Amniotic stem cell (primary cell): ENCODE measurements at places on chromosomes 6 and 20.

GRCh38 chr6:24394780-24395437, 7.8 kb upstream of the MRS2 start:
- no peak for DNase-seq

DNA sequence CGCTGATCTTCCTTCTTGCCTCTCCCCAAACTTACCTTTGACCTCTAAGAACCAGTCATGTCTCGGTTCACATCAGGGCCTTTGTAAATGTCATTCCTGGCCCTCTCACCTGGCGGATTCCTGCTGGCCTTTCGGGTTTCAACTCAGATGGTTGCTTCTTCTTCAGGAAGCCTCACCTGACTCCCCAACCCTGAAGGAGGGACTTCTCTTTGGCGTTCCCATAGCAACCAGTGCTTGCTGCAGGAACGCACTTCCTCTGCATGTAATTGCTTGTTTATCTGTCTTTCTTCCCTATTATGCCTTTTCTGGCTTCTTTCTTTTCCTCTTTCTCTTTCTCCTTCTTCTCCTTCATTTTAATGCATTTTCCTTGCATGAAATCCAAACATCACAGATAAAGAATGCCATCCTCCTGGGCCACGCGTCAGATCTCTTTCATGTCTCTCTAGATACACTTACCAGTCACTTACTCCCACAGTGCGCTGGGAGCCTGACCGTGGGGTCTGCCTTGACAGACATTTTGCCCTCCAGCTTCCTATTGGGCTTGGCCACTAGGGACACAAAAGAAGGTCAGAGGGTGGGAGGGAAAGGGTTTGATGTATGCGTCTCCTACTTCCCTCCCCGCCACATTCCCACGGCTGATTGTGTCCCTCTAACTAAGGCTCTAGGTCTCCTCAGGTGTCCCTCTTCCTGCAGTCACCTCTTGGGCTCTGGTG, 295.7 kb upstream of the TSHZ2 start:
- DNase-seq, result no peak

DNA sequence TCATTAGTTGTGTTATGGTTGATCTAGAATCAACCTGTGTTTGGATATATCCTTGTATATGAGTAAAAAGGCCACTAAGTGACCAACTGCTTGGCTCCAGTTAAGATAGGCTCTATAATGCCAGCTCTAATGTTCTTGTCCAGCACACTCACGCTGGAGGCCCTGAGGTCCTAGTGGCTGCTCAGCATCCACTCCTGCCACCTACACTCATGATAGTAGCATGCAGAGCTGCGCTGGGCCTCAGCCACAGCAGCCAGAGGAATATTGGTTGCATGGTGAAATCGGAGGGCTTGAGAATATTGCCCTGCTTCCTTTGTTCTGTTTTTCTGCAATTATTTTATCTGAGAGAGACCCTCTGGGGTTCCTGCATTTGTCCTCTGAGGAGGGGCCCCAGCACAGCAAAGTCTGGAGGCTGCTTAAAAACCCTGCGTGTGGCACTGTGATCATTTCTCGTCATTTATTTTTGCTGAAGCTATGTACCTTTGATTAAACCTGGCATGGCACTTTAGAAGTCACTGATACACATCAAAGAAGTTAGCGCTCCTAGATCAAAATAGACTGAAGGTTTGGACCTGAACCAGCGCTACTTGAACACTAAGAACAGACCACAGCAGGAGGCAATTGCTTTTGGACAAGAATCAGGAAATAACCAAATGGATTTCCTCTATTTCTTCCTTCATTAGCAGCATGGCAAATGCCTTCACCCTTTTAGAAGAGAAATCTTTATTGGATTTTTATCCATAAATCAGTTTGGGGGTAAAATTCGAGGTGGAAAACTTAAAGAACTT, 398.4 kb upstream of the ID4 start:
- DNase-seq, result no peak

- no peak for DNase-seq
Measured at GRCh38 chr6:39388606-39389483, 66.3 kb upstream of the KCNK16 start.

DNA sequence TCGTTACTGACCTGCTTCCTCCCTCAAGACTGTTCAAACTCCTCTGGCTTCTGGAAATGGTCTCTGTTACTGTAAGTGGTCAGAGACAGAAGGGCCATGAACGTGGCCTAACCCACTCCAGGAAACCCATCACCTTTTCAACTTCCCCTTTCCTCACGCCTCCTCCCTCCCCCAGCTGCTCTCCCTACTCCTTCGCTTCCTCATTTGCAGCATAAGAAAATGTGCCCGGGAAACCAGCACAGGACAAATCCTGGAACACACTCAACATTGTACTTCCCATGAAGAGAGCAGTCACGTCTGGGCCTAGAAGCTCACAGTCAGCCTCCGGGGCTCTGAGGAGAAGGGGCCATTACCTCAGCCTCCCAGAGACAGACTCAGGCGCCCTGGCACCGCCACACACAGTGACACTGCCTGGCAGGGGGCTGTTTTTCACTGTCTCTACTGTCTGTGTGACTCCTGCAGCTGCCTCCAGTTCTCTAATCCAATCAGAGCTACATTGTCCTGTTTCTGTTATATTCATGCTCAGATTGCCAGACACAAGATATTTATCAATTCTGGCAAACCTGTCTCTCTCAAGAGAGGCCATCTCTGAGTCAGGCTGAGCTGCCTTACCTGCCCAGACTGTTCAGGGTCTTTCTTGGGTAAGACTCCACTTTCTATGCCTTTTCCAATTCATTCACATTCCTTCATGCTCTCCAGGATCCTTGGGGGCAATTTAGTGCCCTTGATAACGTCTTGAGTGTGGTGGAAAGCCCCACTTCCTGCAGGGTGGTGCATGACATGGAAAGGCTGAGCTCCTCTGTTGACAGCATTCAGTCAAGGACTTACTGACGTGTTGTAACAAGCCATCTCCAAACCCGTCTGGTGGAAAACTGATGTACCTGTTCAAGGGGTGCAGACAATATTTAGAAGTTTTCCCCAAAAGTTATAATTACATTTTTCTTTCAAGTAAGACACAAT, 242.2 kb downstream of the HIVEP2 start:
- DNase-seq, result no peak

DNA sequence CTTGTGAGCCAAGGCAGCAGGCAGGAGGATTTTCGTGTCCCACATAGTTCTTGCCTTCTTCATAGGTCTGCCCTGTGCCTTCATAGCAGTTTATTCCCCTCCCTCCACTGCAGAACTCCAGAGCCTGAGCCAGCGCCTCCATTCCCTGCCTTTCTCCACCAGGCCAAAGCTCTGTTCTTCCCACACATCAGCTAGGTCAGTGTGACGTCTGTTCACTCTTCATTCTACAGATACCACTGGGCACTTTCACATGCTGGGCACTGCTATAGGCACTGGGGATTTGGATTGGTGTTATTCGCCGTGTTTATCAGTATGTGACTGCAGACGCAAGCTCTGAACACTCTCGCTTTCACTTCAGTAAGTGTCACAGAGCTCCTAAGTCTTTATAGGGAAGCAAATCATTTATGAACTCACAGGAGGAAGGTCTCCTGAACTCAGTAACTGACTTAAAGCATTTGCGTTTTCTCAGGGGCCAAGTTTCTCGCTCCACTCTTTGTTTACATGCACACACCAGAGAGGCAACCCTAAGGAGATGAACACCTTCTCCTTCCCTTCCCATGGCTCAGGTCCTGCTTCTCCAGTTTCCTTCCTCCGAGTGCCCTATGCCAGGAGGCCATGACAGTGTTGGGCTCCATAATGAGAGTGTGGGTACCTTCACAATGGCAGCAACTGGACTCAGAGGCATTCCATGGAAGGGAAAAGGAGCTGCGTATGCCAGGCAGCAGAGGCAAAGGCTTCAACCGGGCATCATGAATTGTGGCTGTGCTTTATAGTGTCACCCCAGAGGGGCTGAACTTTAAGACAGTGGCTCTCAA, 6.3 kb upstream of the APMAP start:
- DNase-seq, result no peak

- DNase-seq, result no peak
Measured at GRCh38 chr6:13101985-13102384, 226.4 kb downstream of the TBC1D7 start.

GRCh38 chr20:51446656-51447055, 95.9 kb downstream of the NFATC2 start:
- peak; percentile 75 for DNase-seq

DNA sequence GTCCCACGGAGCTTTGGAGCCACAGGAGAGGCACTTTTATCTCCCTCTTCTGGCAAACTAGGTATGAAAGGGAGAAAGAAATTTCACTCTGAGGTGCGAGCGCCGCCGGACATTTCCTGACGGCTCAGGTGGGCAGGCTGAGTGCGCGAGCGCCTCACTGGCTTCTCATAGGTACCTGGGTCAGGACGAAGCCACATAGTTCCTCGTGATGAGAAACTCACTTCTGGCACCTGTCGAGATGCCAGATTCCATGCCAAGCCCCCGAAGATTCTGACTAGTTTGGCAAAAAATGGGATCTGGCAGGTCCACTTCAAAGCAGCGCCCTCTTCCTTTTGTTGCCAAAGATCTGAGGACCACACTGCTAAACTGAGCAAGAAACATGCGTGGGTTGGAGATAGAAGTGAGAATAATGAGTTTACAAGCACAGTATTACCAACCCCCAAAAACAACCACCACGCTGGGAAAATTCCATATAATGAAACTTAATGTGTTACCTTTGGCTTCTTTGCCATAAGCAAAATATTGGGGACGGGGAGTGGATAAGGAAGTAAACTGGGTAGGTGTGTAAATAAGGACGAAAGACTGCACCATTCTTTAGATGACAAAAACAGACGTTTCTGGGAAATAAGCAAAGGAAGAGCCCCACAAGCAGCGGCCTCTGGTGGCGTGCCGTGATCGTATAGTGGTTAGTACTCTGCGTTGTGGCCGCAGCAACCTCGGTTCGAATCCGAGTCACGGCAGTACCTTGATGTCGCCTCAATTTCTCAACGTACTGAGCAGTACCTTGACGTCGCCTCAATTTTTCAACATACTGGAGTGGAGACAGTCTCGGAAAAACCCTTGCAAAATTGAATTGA, 89.8 kb upstream of the PRSS16 start:
- peak; percentile 40 for DNase-seq

DNA sequence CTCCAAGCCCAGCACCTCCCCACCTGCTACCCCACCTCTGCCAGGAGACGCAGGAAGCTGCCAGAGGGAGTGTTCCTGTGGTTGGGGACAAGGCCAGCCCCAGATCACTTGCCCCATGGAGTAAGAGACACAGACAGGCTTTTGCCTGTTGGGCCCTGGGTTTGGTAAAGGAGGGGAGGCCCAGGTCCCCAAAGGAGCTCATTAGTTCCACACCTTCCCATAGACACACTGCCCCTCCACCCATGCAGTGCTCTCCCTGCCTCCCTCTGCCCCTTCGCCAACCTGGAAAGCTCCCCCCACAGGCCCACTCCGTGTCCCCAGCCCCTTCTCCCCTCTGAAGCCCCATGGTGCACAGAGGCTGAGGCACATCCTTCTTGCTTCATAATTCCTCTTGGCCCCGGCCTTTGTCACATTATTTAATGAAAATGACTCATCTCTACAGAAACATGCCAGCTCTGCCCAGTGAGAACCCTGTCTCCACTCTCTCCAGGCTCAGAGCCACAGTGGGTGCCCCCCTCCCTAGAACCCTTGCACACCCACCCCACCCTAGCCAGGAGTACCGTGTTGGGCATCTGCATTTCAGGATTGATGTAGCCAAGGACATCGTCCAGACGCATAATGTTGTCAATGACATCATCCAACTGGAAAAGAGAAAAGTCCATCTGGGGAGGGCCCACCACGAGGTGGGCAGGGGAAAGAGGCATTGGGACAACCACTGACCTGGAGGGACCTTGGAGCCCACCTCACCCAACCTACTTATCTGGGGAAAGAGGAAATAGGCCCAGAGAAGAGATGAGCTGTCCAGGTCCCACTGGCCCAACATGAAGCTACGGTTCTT, 46.0 kb downstream of the TFEB start:
- DNase-seq, result no peak

GRCh38 chr6:127897484-127897883, 3.4 kb downstream of the THEMIS start:
- no peak for DNase-seq

DNA sequence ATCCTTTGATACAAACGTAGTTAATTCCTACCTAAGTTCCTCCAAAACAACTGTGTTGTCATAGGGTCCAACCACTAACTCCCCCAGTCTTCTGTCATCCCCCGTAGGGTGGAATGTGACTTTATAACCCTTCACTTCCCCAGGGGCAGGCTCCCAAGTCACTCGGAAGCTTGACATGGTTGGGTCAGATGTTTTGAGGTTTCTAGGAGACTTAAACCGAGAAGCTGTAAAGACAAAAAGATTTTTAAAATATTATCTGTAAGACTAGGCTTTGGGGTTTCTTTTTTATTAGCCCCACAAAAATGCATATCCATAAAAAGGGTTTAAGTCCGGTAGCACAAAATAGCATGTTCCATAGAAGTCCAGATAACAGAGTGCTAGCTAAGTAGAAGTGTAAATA, 50.2 kb downstream of the COL12A1 start:
- no peak for DNase-seq

- DNase-seq, result no peak
Measured at GRCh38 chr6:25217302-25217701, 61.9 kb upstream of the CARMIL1 start.

- no peak for DNase-seq
Measured at GRCh38 chr6:13624871-13625288, 9.7 kb downstream of the NOL7 start.

DNA sequence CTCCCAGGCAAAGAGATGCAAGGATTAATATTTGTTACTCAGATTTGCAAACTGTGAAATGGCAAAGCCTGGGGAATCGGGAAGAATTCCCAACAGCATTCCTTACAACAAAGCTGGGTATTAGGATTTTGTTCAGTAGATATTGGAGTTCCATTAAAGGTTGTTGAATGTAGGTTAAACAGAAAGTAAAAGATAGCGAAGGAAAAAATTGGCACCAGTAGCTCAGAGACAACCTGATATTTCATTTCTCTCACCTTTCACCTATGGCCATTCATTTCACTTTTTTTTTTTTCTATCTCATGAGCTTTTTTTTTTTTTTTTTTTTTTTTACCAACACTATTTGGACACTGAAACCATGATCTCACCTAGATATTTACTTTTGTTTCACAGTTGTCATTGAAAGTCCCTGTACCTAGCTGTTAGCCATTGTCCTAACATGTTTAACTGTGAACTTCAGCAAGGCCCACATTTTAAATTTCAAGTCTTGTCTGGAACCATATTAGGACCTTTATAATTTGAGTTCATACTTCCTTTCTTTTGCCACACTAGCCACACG, 552.5 kb downstream of the HAO1 start:
- no peak for DNase-seq

- no peak for DNase-seq
Measured at GRCh38 chr6:3240595-3240994, 13.1 kb upstream of the TUBB2B start.

GRCh38 chr6:71408787-71409723, 120.4 kb downstream of the OGFRL1 start:
- DNase-seq, result no peak

GRCh38 chr6:128025478-128025877, 124.6 kb upstream of the THEMIS start:
- DNase-seq, result no peak

GRCh38 chr6:110180228-110181008, at the start of gene CDC40:
Gene CDC40, plus strand, starts transcription at chr6:110180427. Its CDS starts 18 bp downstream, at chr6:110180445.
- DNase-seq, result peak; percentile 78

DNA sequence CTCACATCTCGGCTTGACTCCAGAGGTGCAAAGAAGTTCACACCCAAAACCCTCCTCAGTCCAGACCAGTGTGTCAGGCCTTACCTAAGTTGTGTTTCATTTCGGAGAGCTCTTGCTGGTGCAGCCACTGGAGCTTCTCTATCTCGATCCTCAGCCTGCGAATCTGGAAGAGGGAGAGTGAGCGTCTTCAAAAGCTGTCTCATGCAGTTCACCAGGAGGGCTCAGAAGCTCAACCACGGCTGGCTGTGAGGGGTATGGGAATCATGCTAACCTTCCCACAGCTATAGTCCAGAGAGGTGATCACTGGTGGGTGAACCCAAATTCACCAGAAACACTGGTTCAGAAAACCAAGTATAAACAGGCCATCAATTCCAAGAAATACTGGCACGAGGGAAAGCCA, 129.4 kb downstream of the ZMYND8 start:
- DNase-seq, result no peak
